ENCODE measurements at places on chromosomes 1 and 21.

- DNase-seq, result no peak
These were observed 978 bp downstream of the SLC39A1 start for GRCh38 chr1:153962088-153963029.

GRCh38 chr1:195715652-195716051, 892.6 kb downstream of the KCNT2 start:
- no peak for DNase-seq

DNA sequence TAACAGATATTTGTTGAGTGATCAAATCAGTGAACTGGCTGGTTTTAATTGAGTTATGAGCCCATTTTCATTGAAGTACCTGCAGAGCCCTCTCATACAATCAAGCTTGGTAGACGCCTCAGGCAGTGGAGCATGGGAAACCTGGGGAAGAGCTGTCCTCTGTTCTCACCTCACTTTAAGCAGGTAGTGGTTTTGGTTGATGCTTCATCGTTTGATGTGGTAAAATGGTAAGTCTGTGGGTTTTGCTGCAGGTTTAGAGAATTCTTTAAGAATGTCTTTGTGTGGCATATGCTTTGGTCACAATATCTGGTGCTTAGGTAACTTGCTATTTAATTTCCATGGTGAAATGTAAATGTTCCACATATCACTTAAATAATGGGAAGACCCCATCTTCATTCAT, 10.0 kb downstream of the LAMC1 start:
- DNase-seq, result no peak

- no peak for DNase-seq
These were observed 1.7 kb downstream of the DR1 start for GRCh38 chr1:93347334-93347899.

- no peak for DNase-seq
These were observed 8.8 kb upstream of the GBP6 start for GRCh38 chr1:89355056-89355455.

DNA sequence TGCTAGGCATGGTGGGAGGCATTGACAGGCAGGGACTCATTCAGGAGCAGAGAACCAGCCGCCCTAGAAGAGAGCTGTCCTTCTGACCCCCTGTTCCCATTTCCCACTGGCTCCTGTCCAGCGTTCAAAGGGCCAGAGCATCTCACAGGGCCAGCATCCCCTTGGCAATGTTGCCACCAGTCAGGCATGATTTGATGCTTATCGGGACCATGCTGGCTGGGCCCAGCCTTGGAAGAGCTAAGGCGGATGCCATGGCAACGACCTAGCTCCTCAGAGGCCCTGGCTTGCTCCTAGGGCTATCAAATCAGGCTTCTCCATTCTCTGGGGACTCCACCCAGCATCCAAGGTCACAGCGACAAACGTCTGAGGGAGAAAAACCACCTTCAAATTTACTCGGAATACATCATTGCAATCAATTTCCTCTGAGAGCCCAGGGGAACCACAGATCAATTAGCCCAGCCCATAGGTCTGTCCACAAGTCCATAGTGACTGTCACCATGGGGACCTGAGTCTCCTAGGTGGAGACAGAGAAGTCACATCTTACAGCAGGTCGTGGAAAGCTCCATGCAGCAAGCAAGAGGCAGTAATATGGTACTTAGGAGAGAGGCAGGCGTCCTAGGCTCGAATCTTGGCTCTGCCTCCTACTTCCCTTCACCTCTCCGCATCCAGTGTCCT, 14.1 kb upstream of the VWA5B1 start:
- DNase-seq, result no peak

DNA sequence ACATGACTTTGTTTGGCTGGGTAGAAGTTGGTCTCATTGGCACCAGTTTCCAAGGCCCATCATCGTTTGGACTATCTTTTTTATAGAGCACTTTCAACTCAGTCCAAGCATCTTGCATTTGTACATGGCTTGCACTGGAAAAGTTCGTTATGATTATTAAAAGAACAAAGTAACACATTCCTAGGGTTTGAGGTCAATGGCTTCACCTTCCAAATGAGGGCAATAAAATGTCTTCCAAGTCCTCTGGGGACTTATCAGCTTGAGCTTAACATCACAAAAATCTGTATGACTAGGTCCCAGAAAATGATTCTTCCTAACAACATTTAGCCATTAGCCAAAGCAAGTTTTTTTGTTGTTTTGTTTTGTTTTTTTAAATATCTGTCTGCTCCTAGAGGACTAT, 610.8 kb downstream of the LMO4 start:
- no peak for DNase-seq
